DMS153 (cell line): ENCODE measurements at places on chromosomes 1 and 21.

GRCh38 chr1:31345635-31346034, 27.2 kb downstream of the FABP3 start:
- no peak for DNase-seq

GRCh38 chr1:35364741-35365140, 96.2 kb downstream of the ZMYM4 start:
- DNase-seq, result no peak

DNA sequence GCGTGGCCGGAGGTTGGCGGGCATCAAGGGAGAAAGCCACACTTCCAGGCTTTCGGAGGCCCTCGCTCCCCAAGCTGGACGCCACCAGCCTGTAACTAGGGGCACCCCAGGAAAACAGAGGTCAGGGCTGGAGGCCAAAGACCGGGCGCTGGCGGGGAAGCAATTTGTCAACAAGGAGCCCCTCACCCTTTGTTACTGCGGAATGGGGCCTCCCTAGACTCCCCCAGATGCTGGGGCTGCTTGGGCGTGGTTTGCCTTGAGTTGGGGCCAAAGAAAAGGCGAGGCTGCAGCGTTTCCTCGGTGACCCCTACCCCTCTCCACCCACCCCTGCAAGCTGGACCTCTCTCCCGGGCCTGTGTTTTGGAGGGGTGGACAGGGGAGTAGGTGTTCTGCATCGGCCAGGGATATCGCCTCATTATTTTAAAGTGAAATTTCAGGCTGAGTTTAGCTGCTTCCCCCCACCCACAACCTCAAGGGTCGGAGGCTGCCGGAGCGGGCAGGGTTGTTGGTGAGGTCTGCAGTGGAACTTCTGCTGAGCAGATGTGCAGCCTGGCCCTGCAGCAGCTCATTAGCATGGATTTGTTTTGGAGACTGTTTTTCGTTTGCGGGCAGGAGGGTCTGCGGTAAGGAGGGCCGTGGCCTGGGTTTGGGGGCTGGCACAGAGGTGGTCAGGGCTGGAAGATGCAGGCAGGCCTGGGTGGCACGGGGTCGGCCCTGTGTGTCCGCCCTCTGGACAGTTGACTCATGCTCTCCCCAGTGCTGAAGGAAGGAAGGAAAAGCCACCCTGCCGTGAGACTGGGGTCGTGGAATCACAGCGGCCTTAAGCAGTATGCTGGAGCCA, 1.5 kb downstream of the NBL1 start:
- no peak for DNase-seq

DNA sequence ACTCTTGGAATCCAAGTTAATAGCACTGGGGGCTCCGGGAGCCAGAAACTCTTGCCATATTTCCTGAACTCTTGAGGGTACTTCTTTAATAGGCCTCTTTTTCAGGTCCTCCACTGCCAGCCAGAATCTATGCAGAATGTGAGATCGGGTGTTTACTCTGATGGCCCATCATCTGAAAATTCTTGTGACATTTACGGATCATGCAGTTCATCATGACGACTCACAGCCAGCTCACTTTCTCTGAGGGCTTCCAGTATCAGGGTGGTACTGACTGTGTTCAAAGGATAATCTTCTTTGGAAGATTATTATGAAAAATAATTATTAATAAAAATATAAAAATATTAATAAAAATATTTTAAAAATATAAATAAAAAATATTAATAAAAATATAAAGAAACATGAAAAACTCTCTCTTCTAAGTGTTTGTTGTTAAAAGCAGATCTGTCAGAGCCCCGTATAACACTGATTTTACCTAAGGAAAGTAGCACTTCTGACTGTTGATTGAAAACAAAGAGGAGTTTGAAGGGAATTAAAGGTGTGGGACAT, 194.3 kb upstream of the GREM2 start:
- DNase-seq, result no peak

GRCh38 chr21:33821503-33822322, 93.9 kb downstream of the ATP5PO start:
- DNase-seq, result no peak

GRCh38 chr1:22217811-22218460, 75.0 kb upstream of the WNT4 start:
- DNase-seq, result peak; percentile 40

DNA sequence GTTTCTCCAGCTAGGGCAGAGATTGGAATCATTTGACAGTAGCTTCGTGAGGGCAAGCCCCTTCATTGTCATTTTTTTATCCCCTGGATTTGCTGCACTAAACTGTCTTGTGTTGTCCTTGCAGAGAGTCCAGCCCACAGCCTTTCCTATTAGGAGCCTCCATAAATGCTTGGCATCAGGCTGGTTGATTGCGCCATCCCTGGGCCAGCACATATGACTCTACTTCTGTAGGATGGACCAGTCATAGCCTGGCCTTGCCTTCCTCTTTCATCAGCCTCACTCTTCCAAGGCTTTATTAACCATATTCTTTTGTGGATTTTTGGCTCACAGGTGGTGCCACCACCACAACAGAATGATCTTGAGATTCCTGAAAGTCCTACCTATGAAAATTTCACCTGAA, 31.4 kb downstream of the LY9 start:
- DNase-seq, result no peak

GRCh38 chr1:111598544-111598943, 21.0 kb upstream of the RAP1A start:
- no peak for DNase-seq

DNA sequence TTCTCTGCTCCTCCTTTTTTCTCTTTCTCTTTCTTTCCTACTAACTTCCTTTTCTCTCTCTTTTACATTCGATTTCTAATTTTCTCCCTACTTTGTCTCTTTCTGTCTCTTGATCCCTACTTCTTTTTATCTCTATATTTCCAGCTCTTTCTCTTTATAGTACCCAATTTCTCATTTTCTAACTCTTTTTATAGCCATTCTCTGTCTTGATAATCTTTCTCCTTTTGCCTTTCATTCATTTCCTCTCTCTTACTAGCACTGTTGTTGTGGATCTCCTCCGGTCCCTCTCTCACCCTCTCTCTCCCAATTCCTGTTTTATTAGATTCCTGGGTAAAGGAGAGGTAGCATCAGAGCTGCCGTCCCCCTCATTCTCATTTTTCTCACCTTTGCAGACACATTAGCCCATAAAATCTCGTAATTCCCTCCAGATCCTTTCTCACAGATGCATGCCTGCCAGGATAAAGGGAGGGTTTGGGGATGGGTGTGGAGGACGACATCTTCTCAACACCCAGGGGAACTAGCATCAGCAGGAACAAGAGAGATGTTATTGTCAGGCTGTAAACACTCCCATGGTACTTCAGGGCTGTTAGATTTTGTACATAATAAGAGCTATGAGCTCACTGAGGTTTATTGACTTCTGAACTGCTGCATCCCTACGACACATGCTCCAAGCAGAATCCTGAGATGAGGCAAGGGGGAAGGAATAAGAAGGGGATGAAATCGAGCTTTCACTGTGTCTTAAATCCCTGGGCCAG, 159.0 kb upstream of the GALNT2 start:
- DNase-seq, result peak; percentile 85

DNA sequence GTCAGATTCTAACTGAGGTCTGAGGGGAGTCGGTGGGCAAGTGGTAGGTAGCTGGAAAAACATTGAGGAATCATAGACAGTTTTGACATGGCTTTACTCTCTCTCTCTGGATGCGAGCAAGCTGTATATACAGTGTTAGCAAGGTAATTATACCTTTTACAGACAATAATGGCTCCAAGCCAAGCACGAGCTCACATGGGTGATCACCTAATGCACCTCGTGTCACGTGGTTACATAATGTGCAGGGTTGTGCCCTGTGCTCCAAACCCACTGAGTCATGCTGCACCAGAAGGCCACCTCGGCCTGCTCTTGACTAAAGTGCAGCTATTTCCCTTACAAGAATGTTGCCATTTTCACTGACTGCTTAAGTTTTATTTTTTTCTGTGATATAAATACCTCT, 7.6 kb upstream of the CLCA2 start:
- peak; percentile 26 for DNase-seq

DNA sequence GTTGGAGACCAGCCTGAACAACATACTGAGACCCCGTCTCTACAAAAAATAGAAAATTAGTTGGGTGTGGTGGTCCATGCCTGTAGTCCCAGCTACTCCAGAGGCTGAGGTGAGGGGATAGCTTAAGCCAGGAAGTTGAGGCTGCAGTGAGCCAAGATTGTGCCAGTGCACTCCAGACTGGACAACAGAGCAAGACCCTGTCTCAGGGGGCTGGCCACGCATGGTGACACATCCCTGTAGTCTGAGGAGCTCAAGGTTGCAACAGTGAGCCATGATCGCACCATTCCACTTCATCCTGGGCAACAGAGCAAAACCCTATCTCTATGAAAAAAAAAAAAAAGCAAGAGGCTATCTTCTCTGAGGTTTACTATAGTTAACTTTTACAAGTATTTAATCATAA, 12.7 kb upstream of the UBE4B start:
- no peak for DNase-seq

- no peak for DNase-seq
Observed at GRCh38 chr21:18253221-18253620, 8.6 kb downstream of the CHODL start.
